CD4-positive, alpha-beta T cell treated with Interleukin-12 subunit alpha and Interleukin-12 subunit beta, for 1 hour (primary cell): ENCODE measurements at places on chromosomes 3 and 15.

- no peak for DNase-seq
These were observed 124.8 kb downstream of the NEK10 start for GRCh38 chr3:27244374-27244773.

GRCh38 chr3:82410366-82410765, 648.9 kb upstream of the GBE1 start:
- no peak for DNase-seq

DNA sequence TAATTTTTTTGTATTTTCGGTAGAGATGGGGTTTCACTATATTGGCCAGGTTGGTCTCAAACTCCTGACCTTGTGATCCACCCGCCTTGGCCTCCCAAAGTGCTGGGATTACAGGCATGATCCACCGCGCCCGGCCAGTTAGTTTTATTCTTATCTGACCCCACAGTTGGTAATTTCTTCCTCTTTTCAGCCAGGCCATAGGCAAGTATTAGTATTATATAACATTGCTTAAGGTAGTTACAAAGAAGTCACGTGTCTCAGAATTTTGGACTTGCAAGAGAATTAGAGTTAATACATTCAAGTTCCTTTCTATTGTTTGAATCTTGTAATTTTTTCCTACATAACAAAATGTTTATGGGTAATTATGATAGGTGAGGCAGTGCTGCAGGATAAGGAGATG, 334.8 kb downstream of the LPP start:
- no peak for DNase-seq

DNA sequence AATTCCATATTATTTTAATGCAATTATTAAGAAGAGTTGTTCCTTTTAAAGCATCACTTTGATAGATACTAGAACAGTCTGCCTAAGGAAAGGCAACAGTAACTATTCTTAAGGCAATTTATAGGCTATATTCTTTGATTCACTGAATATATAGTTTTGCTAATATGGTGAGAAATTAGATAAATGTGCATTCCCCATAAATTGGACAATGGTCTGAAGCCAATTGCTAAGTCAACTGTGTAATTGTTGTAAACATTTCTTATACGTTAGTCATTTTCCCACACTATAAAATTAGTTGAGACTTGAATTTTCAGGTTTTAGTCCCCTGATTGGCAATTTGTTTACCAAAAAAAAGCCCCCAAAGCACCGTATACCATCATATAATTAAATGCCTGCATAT, 263.0 kb upstream of the NECTIN3 start:
- no peak for DNase-seq

GRCh38 chr3:167691366-167691765, 37.6 kb upstream of the WDR49 start:
- peak; percentile 45 for DNase-seq

GRCh38 chr15:76377217-76377616, 40.6 kb downstream of the ISL2 start:
- no peak for DNase-seq

DNA sequence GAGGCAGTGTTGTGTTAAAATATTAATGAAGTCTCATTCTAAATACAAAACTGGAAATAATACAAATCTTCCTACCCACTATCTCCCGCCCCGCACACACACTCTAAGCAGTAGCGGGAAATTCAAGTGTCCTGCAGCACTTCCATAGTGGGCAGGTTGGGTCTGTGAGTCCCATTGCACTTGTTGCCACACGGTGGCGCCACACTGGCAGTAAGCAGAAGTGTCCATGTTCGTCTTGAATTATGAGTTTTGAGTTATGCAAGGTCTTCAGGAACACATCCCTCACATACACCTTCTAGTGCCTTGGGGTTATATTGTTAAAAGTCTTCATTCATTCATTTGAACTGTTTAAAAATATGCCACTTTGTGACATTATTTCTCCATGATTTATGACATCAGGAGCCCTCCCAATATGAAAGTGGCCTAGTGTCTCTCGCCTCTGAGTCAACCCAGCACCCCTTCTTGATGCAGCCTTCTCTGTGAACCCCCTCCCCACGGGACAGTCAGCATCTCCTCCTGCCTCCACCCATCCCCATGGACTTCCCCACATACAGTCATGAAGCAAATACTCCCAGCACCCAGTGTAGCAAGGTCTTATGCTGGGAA, 17.6 kb upstream of the CCDC174 start:
- DNase-seq: peak; percentile 61

DNA sequence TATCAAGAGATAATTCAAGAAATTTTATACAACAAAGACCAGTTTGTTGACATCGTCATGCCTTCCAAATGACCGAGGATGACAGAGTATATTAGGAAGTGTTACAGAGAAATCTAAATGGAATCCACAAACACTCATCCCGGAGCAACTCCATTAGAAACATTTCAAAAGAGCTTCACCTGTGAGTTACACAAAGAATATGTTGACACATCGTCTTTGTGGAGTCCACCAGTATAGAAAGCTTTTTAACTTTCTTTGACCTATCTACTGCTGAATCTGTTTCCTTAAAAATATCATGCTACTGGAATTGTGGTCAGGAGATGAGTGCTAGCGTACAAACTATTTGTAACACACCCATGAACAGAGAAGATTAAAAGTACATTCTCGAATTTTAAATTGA, 130.4 kb downstream of the SUCLG2 start:
- DNase-seq: no peak

DNA sequence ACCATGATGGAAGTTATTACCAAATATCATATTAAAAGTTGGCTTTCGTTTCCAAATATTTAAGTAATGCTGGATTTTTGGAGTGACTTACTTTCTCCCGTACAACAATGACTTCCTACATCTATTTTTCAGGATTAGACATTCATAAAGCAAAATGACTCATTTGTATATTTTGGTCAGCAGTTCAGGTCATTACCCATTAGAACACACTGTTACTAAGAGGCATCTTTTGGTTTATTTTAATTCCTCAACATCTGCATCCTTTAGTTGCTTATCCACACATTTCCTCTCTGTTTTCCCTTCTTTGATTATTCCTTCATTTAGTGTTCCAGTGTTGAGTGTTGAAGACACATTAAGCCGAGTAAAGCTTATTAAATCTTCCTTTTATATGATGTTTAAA, 348.2 kb downstream of the NAALADL2 start:
- DNase-seq: no peak

GRCh38 chr3:173066044-173067004, 74.7 kb downstream of the SPATA16 start:
- DNase-seq: no peak

- no peak for DNase-seq
These were observed 60.6 kb downstream of the DHX30 start for GRCh38 chr3:47863391-47864128.

- DNase-seq: no peak
These were observed 77.9 kb upstream of the LINGO1 start for GRCh38 chr15:77710637-77711036.

DNA sequence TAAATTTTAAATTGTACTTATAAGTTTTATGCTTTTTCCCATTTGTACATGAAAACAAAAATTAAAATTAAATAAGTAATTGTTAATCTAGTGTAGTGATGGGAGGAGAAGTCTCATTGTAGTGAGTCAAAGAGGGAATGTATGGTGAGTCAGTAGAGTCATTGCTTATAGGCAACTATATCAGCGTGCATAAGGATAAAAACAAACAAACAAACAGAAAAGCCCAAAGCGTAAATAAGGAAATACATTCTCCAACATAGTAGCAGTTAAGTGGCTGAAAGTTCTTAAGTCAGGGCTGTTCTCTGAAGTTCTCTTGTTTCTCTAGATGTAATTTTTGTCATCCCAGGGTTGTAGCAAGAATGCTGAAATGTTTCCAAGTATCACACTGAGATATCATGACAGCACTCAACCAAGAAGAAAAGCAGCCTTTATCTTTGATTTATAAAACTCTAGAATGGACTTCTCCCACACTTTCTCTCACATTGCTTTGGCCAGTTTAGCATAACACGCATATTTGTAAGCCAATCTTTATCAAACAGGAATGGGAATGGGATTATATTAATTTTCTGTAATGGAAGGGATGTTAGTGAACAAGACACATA, 184.1 kb upstream of the TP63 start:
- no peak for DNase-seq

DNA sequence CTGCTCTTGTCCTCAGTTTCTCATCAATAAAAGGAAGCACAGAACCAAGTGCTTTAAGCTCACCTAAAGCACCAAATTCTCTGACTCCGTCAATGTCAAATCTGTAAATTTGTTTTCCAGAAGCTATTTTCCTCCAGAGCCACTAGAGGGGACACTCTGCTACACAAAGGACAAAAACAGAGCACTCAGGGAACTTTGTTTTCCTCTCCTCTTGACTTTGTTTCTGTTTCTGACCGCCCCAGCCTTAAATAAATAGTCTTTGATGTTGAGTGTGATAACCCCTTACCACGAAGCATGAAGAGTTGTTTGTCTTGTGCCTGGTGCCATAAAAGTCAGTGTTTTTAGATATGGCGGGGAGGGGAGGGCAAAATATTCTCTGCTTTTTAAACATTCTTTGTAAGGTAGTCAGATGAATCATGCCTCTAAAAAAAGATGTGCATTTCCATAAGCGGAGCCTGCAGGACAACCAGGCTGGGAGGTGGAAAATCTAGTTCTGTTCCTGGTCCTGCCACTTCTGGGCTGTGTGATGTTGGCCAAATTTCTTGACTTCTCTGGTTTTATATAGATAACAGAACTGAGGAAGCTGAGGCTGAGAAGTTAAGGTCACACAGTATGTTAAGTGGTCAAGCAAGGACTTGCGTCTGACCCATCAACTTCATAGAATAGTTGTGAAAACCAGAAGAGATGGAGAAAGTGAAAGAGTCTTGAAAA, 7.3 kb upstream of the ZBTB38 start:
- peak; percentile 61 for DNase-seq

GRCh38 chr15:58078591-58078990, 13.1 kb upstream of the ALDH1A2 start:
- no peak for DNase-seq

- no peak for DNase-seq
These were observed 12.8 kb downstream of the ARL6IP5 start for GRCh38 chr3:69097407-69098086.

GRCh38 chr3:188559072-188559429, 405.1 kb downstream of the LPP start:
- no peak for DNase-seq

DNA sequence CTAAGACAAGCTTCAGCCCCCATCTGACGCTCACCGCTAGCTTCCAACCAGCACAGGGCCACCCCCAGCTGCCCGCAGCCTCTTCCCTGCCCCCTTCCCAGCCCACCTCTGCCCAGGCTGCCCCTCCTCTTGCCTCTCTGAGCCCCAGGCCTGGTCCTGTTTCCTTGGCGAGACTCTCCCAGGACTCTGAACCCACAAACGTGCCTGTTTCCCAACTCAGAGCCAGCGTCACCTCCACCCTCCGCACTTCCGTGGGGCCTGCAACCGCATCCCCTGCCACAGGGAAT, 35.0 kb downstream of the ZXDC start:
- DNase-seq: no peak

DNA sequence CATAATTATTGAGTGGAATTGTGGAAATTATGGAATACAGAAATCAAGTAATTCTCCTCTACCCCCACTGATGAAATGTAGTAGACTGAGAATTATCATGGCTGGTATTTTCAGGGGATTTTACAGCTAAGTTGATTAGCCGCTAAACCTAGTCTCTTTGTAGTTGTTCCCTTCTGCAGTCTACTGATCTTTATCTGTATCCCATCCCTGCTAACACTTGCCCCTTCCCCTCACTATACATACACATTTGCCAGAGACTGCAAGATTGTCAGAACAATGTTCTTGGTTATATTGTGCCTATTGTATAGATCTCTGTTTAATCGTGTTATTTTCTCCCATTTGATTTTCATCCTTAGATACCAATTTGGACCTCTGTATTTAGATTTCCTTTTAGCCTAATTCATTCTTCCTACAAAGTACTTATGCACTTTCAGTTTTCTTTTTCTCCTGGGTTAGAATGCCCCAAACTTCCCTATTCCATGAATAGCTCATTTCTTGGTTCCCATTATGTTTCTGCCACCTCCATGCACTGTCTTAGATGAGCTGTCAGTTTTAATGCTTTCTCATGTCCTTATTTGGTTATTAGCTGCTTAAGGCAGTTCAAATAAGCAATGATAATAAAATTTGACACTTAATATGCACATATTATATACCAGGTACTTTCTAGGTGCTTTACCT, 86.9 kb downstream of the CDIN1 start:
- no peak for DNase-seq

GRCh38 chr15:23572844-23573243, 7.4 kb downstream of the MKRN3 start:
- no peak for DNase-seq

DNA sequence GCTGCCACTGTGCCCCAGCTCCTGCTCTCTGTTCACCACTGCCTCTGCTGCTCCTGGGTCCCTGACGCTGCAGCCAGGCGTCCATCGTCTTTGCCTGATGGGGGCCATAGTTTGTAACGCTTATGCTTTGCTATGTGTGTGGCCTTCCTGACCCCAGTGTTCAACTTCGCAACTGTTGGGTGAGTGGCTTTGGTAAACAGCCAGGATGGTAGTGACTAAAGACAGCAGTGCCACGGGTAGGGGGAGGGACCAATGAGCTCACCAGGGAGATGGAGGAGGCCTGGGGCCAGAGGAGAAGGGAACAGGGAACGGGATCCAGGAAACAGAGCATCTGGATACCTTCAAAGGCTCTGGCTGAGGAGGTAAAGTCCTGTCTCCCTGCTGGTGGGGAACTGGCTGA, 75.9 kb upstream of the ALDH1L1 start:
- DNase-seq: no peak

- DNase-seq: no peak
These were observed 116.7 kb downstream of the ERC2 start for GRCh38 chr3:56351537-56351936.

GRCh38 chr3:3799173-3800079, at the start of gene LRRN1:
TSS of gene LRRN1 (plus strand) at chr3:3799431. CDS start at chr3:3844642, 45,211 bp downstream.
- DNase-seq: peak; percentile 30

GRCh38 chr3:172449466-172450149, 1.4 kb upstream of the GHSR start:
- DNase-seq: peak; percentile 5

GRCh38 chr15:96870580-96870979, 540.1 kb downstream of the NR2F2 start:
- no peak for DNase-seq

GRCh38 chr3:46413951-46414350, 6.9 kb downstream of the CCRL2 start:
- DNase-seq: no peak

DNA sequence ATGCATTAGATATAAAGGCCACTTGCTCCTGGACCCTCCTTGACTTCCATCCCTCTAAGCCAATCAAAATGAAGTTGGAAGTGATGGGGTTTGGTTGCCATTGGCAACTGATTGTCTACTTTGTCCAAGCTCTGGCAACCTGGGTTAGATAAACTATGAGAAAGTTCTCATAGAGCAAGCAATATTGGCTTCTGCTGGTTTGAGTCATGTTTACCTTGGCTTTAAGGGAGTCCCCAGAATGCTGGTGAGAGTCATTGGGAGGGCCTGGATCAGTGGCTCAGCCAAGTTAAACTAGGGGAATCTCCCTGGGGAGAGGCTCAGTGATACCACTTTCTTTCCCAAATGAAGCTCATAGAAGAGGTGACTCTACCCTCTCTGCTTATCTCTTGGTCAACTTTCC, 176.3 kb upstream of the ROPN1 start:
- DNase-seq: no peak
